Esophagus squamous epithelium (tissue), 5 donors: ENCODE measurements at places on chromosomes 5 and 9. TPM values are rescaled to one million over a fixed set of nuclear protein-coding genes. Genes with fewer than 3 reads are reported as not detected.

DNA sequence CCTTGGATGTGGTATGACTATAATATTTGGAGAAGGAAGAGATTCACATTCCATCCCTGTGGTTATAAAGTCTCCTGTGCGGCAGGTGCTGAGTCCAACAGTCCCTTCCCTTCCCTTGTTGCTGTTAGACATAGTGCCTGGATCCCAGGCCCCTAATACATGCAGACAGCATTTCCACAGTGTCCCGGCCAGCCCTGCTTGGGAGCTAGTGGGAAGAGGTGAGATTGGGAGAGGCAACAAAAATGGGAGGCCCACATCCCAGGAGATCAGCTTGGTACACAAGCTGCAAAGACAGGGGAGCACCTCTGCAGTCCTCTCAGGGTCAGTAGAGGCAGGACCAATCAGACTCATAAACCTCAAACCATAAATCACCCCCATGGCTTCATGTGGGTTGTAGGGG is 3.3 kb upstream of the NEURL1B start:
- DNase-seq: no peak

DNA sequence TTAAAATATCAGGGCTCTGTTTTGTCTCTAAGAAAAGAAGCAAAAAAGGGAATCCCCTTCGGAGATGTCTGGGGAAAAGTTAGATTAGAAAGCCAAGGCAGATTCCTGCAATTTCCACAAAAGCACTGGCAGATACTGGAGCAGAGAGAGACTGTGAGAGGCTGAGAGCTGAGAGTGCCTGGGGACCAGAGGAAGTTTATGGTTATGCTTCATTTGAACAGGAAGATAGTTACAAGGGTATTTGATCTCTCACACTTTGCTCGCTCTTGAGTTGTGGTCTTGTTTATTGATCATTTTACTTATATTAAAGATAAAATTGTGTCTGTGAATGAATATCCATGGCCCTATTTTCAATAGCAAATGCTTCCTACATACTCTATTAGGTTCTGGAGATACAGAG is 32.8 kb upstream of the FAM81B start:
- DNase-seq: no peak

Gene SPACA9
- 2.0 TPM for total RNA-seq

DNA sequence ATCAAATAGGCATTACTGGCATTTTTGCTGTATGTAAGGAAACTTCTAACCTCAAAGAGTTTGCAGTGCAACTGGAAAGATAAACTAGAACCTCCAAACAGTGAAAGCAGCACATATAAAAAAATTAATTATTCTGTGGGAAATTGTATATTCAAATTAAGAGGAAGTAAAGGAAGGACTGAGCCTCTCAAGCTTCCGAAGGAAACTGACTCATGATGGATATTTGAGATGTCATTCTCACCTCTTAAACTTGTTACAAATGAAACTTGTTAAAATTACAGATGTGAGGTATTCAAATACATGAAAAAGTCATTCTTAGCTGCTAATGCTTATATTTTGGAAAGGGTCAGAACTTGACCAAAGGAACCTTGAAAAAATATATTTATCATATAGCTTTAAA is 538.7 kb downstream of the PDE4D start:
- no peak for DNase-seq

DNA sequence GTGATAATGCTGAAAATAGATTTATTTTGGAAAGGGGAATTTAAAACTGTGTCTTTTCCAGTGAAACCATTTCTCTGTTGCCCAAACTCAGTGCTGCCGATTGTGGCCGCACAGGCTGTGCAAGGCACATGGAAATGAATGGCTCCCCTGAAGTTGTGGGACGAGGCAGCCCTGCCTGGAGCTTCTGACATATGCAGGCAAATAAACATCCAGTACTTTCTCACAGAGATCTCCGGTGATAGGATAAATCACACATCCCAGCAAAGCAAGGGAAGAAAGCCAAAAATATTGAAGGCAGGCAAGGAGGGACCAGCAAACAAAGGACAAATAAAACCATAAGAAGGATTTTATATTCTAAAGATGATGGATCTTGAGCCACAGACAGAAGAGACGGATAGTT is 464.5 kb downstream of the MTRR start:
- no peak for DNase-seq
